Stimulated activated CD4-positive, alpha-beta T cell treated with anti-CD3 and anti-CD28 coated beads, Interleukin-1b, Interleukin-23, amount 100 ng/mL, for 4 hours (primary cell): ENCODE measurements at places on chromosomes 7 and 10.
A peak's percentile ranks its signal among the peaks of the same experiment; 100 is the strongest.

- DNase-seq: no peak
These were observed 9.1 kb upstream of the PROSER2 start for GRCh38 chr10:11813855-11814567.

- no peak for DNase-seq
These were observed 6.9 kb downstream of the IFIT1B start for GRCh38 chr10:89384474-89385340.

- no peak for DNase-seq
These were observed 89.8 kb upstream of the HDAC9 start for GRCh38 chr7:18405726-18406125.

- DNase-seq: no peak
These were observed 11.5 kb upstream of the GRIFIN start for GRCh38 chr7:2487586-2488271.

GRCh38 chr10:62016623-62017490, 115.4 kb downstream of the ARID5B start:
- no peak for DNase-seq

GRCh38 chr7:115004121-115004520, 82.2 kb downstream of the MDFIC start:
- no peak for DNase-seq

DNA sequence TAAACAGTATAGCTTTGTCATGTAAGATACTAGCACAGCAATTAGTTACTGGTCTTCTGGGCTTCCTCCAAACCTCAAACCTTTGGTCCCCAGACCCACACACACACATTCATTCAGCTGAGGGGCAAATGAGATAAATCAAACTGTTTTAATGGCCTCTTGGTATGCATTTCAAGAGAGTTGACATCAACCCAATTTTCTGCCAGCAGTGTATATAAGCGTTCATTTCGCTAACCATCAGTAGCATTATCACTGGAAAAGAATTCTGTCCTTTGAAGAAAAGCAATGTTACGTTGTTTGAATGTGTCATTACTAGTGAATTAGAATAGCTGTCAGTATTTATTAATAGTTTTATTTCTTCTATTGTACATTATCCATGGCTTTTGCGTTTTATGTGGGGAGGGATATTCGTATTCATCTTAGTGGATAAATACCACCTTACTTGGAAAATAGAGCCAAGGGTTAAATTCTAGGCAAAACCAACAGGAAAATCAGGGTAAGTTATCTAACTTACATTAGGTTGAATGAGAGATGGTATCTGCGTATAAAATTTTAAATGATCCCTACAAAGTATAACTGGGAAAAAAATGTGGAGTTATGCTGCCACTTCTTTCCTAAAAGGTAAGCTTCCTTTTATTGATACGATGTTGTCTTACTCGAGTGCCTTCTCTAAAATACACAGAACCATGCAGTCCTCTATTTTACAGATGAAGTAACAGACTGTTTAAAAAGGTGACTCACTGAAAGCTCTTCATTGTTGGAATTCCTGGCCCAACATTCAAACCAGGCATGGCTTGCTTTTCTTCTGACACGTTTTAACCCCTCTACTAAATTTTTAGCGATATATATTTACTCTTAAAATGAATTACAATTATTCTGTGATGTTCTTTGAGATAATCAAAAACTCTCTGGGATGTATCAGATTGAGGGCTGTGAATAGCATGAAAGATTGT, 2.0 kb upstream of the ZMYND11 start:
- DNase-seq: no peak

- no peak for DNase-seq
These were observed 161.3 kb downstream of the SLIT1 start for GRCh38 chr10:97024168-97025073.

- no peak for DNase-seq
These were observed 52.7 kb downstream of the GDI2 start for GRCh38 chr10:5760515-5760914.

DNA sequence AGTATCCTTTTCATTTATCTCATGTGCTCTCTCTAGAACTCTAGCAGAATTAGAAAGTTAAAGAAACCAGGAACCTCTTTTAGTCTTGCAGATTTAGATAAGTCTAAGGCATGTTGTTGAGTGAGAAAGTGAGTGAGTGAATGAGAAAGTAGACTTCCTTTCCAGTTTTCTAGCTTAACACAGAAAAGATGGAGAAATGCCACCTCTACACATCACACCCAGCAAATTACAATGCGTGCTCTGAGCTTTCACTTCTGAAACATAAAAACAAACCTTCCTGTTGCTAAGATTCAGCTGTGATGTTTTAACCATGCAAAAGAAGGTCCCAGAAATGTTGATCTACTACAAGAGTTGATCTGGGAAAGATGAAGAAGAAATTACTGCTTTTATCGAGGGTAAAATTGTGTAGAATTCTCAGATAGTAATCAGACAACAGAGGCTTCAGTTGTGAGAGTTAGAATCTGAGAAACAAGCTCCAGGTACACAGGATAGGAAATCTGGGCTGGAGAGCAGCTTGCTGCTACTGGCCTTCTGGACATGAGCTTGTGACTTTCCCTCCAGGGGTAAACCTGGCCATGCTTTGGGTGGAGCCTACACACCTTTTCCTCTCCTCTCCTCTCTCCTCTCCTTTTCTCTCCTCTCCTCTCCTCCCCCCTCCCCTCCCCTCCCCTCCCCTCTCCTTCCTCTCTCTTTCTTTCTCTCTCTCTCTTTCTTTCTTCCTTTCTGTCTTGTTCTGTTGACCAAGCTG, 4.6 kb downstream of the CYP3A5 start:
- no peak for DNase-seq

DNA sequence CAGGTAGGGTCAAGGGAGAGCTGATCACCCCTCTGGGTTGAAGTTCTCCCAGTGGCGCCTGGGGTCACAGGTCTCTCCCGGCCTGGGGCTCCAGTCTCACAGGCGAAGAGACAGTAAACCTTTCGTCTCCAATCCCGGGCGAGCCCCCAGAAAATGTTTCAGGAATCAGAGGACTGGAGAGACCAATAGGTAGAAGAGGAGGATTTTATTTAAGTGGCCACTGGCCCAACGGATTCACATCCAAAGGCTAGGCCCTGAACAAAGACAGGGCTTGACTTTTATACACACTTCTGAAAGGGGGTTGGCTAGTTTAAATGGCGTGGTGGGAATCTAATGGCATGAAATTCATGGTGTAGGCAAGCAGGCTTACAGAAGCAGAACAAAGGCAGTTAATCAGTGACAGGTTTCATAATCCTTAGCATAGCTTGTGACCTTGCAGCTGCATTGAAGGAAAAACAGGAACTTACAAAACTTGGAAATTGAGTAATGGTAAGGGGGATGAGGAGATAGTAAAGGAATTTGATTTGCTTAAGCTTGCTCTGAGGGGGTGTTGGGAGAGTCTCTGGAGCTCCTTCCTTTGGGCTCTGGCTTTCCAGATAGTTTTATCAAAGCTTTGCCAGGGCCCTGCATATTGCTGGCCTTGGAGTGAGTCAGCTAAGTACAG, 105.5 kb downstream of the TRIM24 start:
- no peak for DNase-seq

DNA sequence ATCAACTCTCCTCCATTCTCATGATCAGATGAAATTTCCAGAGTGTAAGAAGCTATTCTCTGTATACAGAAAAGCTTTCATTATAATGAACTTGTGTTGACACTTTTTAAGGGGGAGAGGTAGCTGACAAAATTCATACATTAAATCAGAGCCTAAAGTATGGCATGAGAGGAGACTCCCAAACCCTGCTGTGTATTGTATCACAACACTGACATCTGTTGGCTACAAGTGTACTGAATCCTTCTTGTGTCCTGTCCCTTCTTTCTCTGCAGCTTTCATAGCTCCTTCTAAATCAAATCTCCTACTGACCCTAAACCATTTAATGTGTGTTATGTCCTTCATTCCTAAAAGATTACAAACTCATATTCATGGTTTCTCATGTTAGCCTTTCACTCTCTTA, 70.9 kb downstream of the GCC1 start:
- peak; percentile 2 for DNase-seq

DNA sequence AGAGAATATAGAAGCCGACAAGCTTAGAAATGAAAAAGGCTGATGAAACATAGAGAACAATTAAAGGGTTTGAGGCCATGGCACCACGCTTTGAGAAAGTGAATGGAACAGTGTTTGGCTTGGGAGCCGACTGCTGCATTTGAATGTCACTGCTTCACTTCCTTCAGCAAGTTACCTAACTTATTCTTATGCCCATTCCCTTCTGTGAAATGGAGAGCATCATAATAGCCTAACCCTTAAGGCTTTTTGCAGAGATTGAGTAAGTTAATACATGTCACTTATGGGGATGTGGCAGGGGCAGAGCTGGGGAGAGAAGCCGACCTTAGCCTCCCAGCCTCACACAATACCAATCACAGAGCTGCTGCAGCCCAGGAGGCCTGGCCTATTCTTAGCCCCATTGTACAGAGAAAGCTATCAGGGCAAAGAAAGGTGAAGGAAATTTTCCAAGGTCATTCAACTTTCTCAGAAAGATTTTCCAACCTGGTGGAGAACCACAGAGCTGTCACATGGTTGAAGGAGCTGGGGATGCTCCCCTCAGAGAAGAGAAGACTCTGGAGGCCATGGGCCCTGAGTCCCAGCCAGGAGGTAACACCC, 186.0 kb upstream of the GDF10 start:
- no peak for DNase-seq

DNA sequence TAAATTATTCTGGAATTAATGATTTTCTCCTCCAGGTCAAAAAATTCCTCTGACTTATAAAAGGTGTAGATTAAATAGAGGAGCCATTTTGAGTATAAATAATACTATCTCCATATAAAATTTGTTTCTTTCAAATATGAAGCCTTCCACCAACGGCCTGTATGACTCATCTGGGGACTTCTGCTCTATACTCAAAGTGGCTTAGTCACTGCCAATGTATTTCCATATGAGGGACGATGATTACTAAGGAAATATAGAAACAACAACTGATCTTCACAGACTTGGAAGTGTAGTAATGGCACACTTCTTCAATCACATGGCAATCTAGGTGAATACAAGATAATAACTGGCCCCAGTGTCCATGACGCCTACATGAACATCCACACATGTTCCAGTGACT, 335.6 kb upstream of the HGF start:
- DNase-seq: no peak

DNA sequence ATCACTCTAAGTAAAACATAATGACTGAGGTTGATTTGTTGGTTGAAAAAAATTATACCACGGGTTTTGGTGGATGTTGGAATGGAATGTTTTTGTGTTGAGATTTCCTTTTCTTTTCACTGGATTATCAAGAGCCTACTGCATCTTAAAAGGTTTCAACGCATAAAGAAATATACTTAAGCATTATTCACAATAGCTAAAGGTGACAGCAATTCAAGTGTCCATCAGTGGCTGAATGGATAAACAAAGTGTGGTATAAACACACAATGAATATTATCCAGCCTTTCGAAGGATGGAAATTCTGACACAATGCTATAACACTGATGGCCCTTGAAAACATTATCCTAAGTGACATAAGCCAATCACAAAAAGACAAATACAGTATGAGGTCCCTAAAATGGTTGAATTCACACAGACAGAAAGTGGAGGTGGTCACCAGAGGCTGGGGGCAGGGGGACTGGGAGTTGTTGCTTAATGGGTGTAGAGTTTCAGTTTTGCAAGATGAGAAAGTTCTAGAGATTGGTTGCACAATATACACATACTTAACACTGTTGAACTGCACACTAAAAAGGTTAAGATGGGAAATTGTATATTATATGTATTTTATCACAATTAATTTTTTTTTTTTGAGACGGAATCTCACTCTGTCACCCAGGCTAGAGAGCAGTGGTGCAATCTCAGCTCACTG, 122.3 kb downstream of the NRP1 start:
- DNase-seq: no peak

DNA sequence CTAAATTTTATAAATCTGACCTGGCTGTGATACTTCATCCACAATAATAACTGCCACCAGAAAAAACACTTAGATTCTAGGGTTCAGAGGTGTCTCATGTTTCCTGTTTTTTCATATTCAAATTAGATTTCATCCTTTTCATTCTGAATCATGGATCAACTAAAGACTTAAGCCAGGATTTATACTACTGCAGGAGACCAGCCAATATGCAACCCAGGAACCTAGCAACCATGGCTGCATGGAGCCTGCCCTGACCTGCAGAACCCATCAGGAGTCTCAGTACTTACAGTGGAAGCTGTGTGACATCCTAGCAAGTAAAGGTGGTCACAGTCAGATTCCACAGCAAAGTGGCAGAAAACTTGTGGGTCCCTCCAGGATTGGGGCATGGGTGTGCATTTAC, 40.5 kb upstream of the RNF148 start:
- no peak for DNase-seq

- no peak for DNase-seq
These were observed 98.7 kb downstream of the RALA start for GRCh38 chr7:39721919-39722597.

DNA sequence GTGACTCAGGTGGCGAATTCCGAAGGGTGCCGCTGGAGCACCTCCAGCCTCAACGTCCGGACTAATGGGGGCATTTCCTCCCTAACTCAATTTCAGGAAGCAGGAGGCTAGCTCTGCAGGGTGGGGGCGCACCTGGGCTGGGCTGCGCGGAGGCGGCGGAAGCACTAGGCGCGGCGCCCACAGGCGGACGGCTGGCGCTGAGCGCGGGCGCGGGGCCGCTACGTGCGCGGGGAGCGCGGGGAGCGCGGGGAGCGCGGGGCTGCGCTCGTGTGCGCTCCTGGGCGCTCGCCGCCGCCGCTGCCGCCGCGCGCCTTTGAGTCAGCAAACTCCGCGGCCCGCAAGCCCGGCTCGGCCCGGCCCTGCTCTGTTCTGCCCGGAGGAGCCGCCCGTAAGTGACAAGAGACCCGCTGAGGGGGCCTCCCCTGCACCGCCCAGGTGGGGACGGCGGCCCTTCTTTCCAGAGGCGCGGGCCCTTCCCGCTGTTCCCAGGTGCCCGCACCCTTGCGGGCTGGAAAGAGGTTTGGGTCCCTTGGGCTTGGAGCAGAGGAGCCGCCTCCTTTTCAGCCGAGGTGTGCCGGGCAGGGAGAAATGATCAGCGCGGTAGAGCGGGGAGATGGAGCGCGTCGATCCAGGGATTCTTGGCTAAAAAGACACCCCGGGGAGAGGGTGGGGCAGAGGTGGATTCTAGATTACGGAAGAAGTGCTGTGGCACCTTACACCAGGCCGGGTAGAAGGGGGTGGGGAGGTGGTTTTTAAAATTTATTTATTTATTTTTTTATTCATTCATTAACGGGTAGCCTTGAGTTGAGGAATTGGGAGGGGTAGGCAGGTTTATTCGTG, at the start of gene SNX10:
Gene SNX10, plus strand, starts transcription at position 164 of the 840 bp plus-strand sequence. CDS start 54,581 bp downstream, outside the sequence.
- peak; percentile 44 for DNase-seq

DNA sequence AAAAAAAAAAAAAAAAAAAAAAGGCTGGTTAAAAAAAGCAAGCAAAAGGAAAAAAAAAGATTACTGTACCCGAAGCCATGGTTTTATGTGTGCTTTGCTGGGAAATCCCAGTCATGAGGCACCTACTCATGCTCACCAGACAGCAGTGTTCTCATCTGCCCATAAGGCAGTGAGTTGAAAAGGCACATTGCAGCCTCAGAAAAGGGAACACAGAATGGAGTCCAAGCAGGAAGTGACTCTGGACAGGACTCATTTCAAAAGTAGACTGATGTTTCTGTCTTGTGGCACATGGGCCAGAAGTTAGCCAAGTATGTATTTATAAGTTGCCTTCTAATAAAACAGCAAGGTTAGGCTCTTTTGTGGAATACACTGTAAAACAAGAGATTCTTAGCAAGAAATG, 40.2 kb downstream of the PDSS1 start:
- no peak for DNase-seq
